CD4-positive, CD25-positive, alpha-beta regulatory T cell (primary cell): ENCODE measurements at places on chromosomes 2 and 18. TPM values are rescaled to one million over a fixed set of nuclear protein-coding genes. Genes with fewer than 3 reads are reported as not detected.

DNA sequence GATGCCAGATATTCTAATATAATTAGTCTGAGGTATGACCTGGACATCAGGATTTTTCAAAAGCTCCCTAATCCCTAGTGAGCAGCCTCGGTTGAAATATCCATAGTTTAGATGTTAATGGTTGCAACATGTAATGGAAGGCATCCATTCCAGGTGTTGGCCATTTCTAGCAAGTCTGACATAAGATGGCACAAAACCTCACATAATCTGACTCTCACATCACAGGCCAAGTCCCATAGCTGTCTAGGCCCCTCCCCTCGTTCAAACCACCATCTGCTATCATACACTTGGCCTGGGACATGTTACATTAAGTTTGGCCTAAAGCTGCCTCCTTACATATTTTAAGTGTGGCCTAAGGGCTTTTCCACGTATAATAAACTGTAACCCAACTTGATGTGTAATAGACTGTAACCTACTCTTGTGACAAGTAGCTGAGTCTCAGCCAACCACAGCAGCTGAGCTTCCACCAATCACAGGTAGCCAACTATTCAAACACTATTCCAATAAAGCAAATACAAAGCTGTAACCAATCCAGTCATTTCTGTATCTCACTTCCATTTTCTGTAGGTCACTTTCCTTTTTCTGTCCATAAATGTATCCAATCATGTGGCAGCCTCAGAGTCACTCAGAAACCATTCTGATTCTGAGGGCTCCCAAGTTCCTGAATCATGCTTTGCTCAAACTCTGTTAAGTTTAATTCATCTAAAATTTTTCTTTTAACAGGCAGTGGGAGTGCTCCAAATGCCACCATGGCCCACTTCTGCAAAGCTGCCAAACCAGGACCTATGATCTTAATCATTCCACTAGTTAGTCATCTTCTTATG, 59.4 kb downstream of the ADD2 start:
- DNase-seq, result no peak

GRCh38 chr2:31328026-31328425, 86.5 kb downstream of the XDH start:
- DNase-seq, result no peak

DNA sequence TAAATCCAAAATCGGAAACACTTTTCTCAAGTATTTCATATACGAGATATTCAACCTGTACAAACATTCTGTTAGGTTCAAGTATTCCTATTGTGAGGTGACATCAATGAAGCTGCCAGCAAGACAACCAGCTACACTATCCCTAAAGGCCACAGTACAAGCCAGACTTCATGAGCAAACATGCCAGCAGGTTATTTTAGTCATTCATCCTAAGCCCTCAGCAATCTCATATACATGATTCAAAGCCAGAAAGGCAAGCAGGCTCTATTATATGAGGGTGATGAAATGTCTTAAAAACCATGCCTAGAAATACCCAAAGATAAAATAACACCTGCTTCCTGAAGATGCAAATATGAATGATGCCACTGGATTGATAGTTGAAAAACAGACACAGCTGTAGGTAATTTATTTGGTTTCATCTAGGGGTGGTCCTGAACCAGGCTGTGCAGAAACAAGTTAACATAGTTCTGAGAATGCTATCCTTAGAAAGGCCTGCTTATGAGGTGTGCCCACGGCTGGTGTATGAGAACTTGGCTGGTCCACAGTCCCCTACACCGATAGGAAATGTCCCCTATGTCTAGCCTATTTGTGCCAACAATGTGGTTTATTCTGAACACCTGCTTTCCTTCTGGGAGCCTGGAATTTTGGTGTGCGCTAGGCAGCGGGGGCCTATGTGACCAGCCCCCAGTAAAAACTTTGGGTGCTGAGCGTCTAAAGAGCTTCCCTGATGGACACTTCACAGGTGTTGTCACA, 48.2 kb upstream of the KIDINS220 start:
- DNase-seq, result no peak

DNA sequence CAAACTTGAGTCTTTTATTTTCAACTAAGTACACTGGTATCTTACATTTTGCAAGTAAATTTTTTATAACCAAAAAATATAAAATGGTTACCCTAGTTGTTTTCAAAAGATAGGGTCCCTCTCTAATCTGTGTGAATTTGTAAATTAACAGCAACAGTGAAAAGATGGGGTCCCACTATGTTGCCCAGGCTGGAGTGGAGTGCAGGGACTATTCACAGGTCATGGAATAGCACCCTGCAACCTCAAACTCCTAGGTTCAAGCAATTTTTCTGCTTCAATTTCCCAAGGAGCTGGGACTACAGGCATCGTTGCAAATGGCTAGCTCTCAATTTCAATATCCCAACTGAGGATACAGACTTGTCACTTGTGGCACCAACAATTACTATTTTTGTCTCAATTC, 12.1 kb downstream of the CCT4 start:
- DNase-seq, result no peak

DNA sequence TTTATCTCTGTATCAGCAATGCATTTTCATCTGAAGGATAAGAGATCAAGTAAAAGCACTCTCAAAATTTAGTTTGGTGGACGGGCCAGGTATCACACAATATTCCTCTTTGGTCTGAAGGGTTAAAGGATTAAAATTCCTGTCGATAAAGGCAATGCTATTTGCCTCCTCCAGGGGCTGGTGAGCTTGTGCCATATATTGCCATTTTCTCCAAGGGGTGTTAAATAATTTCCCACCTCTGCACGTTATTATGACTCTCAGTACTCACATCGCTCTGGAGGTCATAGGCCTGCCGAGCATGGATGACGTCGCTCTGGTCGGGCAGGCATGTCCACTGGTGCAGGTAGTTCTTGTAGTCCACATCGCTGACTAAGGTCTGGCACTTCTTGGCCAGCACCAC, 94.2 kb downstream of the NEB start:
- no peak for DNase-seq

DNA sequence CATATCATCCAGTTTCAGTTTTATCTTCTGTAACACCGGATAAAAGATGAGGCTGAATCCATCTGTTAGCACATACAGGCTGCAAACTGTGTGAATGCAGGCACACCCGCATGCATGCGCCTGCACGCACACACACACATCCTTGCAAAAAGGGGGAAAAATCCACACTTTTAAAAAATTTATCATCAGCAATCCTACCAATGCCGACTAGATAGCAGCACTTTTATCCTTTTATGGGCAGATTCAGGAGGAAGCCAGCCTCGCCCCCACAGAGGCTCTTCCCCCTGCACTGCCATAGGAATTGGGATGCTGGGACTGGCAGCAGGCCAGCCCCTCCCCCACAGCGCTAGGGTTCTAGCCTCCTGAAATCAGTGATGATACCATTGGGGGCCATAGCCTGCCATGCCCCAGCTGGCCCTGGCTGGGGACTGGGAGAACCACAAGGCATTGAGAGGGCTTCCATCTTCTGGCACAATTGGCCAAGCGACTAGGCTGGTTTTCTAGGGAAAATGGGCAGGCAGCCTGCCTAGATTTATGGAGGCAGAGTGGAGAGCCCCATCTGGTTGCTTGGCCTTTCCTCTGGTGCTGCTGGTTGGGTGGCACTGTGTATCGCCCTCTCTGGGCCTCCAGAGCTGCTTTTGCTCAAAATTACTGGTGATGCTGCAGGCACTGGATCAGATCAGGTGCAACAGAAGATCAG, 25.5 kb downstream of the CYRIA start:
- no peak for DNase-seq

GRCh38 chr2:234448506-234449184, 48.2 kb downstream of the ARL4C start:
- no peak for DNase-seq

DNA sequence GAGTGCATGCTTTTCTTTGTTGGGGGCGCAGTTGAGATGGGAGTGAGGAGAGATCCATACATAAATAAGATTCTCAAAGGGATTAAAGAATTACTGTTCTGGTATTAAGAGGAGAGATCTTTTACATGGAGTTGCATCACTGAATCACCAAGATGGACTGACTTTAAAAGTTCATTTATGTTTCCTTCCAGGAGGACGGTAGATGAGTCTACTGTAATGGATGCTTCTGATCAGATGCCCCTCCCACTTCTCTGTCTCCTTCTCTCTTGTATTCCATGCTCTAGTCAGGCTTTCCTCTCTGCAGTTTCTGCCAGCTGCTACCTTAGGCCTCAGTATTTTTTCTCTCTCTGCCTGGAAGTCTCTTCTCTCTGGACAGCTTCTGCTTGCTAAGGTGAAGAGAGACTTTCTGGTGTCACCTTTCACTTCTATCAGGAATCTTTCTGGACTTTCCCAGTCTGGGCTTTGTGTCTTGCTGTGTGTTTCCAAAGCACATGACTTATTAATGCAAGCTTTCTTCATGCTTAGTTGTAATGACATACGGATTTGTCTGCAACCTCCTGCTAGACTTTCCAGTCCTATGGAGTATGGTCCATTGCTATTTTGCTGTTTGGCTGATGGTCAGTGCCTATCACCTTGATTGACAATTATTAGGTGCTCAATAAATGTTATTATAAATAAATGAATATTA, 23.6 kb downstream of the FAM171B start:
- DNase-seq, result no peak

- no peak for DNase-seq
Observed at GRCh38 chr2:80748592-80748991, 444.0 kb upstream of the LRRTM1 start.

- DNase-seq, result no peak
Observed at GRCh38 chr2:233837694-233838229, 16.6 kb downstream of the HJURP start.

GRCh38 chr2:113842919-113843736, 46.8 kb upstream of the ACTR3 start:
- DNase-seq, result no peak

GRCh38 chr18:36130039-36130831, 536 bp downstream of the ELP2 start:
- no peak for DNase-seq

DNA sequence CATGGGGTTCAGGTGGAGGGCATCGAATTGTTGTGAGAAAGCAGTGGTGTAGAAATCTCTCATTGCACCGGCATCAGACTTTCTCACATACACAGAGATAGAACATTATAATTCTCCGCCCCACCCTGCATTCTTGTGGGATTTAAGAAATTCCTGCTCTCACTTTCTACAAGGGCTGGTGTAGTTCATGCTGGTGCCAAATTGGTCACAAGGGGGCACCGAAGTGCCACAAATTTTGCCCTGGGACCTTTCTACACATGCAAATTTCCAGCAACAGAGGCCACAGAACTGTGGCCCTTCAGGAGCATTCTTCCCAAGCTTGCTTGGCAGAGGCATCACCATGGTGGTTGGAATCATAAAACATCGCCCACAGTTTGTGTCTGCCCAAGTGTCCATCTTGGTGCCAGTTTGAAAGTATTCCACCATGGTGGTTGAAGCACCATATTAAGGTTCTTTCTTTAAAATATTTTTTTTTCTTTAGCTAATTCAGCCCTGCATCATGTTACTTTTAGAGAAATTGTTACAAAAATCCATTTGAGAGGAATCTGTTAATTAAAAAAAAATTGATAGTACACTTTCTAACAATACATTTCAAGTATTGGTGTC, 521.2 kb upstream of the FANCL start:
- DNase-seq, result no peak

GRCh38 chr2:5798084-5798483, 105.9 kb downstream of the SOX11 start:
- no peak for DNase-seq

The CRACDL gene
- polyA plus RNA-seq, result 0.17 TPM

The LOXHD1 gene
- not detected for polyA plus RNA-seq
